ENCODE measurements at places on chromosomes 4 and X.
A peak's percentile ranks its signal among the peaks of the same experiment; 100 is the strongest.

GRCh38 chr4:25172961-25173915 is 13.0 kb upstream of the SEPSECS start:
- no peak for DNase-seq

DNA sequence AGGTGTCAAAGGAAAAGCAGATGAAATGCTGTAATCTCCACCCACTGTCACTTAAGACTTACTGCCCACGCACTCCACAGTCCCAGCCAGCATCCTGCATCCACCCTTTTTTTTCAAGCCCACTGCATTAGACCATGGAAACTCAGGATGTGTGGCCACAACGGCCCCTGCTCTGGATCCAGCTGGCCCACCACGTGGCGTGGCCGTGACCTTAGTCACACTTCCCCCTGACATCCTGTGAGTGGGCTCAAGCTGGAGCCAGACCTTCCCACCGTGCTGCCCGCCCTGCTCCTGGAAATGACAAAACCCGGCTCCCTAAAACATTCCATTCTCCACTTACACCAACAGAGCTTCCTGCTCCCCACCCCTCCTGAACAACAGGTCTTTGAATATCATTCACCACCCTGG is 588.3 kb upstream of the DIPK2B start:
- DNase-seq, result no peak

DNA sequence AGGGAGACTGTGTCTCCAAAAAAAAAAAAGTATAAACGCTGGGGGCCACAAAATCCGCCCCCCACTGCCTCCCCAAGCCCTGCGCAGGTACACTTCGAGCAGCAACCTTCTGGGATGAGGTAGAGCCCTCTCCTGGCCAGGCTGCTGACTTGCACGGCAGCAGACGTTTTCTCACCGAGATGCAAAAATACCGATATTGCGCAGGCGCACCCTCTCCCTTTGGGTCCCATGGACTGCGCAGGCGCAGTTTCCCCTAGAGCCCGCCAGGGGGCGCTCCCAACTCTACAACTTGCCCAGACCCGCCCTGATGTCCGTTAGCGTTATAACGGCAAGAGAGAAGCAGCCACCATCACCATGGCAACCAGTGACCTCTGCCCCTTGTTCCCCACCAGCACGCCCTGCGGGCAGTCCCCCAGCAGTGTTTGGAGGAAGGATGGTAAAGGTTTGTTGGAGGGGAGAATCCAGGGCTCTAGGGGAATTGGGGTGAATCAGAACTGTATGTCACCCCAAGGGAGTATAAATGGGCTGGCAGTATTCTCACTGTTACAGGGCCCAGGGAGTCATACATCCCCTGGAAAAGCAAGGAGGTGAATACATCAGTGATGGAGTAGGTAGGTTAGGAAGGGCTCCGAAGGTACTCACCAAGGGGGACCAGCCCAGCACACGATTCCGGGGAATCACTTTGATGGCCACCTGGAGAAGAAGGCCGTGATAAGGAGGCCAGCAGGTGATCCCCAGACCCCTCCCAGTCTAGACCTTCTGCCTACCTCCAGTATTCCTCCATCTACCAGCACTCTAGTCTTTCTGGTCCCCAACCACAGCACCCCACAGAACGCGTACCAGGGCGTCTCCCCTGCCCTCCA is 1.5 kb downstream of the PIM2 start:
- DNase-seq, result peak; percentile 87

- no peak for DNase-seq
Measured at GRCh38 chr4:76280488-76281441, 25.8 kb upstream of the STBD1 start.

DNA sequence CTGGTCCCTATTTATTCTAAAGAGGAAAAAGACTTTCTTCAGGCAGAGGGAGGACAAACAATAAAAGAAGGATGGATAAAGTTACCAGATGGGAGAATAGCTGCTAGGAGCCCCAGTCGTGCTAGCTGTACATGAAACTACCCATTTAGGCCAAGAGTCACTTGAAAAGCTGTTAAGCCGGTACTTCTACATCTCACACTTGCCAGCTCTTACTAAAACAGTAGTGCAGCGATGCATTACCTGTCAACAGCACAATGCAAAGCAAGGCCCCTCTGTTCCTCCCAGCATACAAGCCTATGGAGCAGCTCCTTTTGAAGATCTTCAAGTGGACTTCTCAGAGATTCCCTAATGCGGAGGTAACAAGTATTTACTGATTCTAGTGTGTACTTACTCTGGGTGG is 1138.8 kb downstream of the ARAP2 start:
- no peak for DNase-seq

- no peak for DNase-seq
Measured at GRCh38 chrX:122770581-122770980, 413.5 kb upstream of the GRIA3 start.

DNA sequence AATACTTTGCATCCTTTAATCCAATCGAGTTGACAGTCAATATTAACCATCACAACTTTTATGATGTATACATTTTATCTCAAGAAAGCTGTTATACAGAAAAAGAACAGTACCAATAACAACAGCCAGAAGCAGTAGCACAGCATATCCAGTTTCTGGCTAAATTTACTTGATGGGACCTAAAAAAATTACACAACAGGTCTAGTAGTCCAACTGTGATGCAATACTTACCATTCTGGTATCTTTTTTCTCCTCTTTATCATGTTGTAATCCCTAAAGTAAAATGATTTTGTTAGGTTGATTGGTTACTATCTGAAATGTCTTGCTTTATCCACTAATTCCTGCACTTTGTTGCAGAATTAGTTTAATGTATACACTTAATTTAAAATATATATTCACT is 1150.6 kb downstream of the FAT4 start:
- no peak for DNase-seq

DNA sequence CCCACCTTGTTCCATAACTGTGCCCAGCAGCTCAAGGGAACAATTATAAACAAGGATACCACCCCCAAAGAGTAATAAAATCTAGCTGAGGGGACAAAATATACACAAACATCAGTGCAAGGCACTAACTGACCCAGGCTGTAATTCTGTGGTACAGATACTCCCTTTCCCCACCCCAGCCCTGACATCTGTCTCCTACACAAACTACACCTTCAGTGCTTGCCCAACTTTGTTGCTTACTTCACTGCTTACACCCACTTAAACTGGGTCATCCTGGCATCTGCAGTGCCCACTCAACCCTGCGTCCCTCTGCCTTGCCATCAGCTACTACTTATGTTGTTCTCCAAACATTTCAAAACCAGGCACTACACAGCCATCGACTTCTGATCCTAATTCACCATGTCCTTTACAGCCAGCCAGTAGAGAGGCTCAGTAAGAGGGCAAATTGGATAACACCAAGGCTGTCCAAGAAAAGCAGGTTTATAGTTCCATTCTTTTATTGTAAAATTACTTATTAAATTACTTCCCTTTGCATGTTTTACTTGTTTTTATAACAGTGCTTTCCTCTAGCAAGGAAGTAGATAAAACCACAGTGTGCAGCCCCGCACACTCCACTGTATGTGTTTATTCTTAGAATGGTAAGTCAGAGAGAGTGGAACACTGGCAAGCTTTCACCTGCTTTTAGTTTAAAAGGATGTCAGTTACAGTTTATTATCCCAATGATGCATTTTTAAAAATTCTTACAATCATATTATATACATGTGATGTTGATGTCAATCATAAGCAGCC is 149.6 kb downstream of the INPP4B start:
- no peak for DNase-seq

- no peak for DNase-seq
Measured at GRCh38 chr4:1772853-1773538, 20.1 kb upstream of the FGFR3 start.

- DNase-seq, result no peak
Measured at GRCh38 chrX:3129256-3129655, 88.0 kb downstream of the ARSF start.

GRCh38 chrX:133215747-133216146 is 2.4 kb downstream of the TFDP3 start:
- DNase-seq, result no peak

GRCh38 chrX:10901290-10901633 is 209.9 kb upstream of the HCCS start:
- DNase-seq, result no peak

DNA sequence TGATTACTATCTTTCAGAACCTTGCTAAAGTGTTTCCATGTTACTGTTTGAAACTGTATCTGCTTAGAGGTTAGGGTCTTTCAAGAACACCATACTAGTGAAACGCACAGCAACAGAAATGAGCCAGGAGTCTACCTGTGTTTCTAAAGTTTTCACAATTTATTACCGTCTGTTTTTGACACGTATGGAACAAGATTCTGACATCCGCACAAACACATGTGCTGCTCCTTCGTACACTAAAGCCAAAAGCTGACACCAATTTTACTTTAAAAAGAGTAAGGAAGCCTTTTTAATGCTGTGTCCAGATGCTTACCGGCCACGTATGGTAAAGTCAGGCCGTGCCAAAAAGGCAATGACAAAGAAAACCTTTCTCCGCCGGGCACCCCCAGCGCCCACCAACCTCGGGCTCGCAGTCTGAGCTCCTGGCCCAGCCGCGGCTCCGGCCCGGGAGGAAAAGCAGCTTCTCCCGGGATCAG is 532 bp downstream of the RPS4X start:
- DNase-seq, result no peak

- peak; percentile 61 for DNase-seq
Measured at GRCh38 chr4:7964890-7965662, 25.4 kb upstream of the AFAP1 start.

DNA sequence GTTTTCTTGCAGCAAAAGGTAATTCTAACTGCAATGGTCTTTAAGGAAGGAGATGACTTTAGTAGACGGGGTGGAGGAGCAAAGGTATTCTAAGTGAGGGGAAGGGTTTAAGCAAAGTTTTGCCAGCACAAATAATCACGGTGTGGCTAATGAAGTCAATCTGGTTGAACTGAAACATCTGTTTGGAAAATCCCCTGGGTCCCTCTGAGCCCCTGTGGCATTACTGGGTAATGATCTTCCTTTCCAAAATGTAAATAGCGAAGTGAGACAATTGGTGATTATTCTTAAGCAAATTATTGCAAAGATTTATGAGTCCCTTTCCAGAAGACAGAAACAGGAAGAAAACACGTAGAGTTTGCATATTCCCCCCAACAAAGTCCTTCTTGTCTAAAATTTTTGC is 47.2 kb downstream of the FGFBP1 start:
- no peak for DNase-seq

DNA sequence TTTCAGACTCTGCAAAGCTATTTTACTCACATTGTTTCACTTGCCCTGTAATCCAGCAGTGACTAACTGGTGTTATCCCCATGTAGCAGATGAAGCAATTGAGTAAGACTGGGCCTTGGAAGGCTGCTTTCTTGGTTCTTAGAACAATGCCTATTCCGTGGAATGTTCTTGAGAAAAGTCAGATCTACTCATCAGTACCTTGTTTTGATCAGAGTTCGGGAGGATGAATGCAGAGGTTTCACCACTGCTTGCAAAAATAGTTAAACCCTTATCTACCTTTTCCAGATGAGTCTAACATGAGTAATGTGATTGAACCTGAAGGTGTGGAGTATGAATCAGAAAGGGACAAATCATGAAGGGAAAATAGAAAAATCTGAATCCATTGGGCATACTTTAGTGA is 1.8 kb downstream of the MAOB start:
- DNase-seq, result no peak

DNA sequence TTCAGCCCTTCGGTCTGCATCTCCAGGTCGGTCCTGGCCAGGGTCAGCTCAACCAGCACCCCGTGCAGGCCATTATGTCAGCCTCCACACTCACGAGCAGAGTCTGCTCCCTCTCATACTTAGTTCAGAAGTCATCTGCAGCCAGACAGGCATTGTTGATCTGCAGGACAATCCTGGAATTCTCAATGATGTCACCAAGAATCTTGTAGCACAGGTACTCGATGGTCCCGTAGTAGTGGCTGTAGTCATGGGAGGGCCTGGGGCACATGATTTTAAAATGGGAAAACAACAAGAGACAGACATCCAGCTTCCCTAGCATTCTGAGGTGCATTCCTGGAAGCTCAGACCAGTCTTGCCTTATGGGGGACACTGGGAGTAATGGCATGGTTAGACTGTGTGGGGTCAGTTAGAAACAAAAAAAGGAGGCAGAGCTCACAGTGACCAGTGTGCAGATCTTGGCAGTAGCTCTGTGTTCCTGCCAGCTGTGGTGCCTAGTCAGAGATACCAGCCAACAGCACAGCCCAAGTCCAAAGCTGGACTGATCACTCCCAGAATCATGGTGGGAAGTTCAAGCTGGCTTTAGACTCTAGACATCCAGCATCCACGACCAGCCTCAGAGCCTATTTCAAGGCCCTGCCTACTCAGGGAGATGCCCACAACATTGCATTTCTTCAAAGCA is 31.9 kb downstream of the LRIT3 start:
- no peak for DNase-seq

GRCh38 chrX:49710744-49711319 is 15.0 kb upstream of the PAGE1 start:
- no peak for DNase-seq

- DNase-seq, result no peak
Measured at GRCh38 chrX:74458736-74459135, 37.4 kb downstream of the SLC16A2 start.

DNA sequence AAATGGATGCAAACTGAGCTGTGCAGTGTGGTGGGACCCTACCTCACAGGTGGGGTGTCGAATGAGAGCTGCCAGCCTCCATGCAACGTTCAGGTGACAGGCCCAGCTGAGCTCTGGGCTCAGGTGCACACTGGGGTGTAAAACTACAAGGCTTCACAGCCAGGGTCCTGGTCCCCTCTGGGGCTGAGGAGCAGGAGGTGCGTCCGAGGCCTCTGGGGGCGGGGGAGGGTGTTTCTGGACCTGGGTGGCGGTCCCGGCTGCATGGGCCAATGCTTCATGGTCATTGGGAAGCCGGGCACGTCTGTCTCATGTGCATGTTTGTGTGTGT is 26.5 kb upstream of the SORCS2 start:
- DNase-seq, result no peak

DNA sequence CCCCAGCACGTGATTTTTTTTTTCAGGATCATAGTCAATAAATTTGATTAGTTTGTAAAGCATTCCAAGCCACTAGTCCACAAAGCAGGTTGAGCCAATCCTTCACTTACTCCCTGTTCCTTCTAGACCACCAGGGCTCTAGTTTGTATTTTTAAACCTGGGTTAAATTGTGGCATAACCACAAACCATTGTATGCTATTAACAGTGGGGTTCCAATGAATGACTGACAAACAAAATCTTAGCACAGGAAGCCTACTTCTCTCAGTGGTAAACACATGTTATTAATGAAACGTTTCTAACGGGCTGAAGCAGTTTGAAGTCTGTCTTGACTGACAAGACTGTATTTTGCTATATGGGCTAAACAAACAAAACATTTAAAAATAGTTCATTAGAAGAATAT is 48.6 kb upstream of the GYPA start:
- no peak for DNase-seq

GRCh38 chrX:12701628-12702027 is 89.6 kb upstream of the PRPS2 start:
- DNase-seq, result no peak

GRCh38 chr4:111450867-111451266 is 694.4 kb upstream of the FAM241A start:
- no peak for DNase-seq

DNA sequence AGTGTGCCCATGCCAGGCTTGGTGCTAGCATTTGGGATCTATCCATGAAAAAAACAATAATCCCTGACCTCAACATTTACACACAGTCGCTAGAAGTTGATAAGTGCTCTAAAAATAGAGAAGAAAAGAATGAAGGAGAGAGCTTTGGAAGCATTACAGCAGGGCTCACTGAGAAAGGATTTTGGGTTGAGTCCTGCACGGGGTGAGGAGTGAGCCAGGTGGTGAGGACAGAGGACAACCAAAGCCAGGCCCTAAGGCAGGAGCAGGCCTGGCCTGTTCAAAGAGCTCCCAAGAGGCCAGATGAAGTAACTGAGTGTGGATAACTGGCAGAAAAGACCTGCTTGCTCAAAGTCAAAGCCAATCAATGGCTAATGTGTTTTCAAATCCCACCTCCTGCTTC is 20.7 kb upstream of the PROM1 start:
- DNase-seq, result no peak

GRCh38 chr4:119041951-119042560 is 93.6 kb upstream of the MYOZ2 start:
- DNase-seq, result no peak
